T-helper 22 cell (primary cell): ENCODE measurements at places on chromosomes 5 and 9.

- DNase-seq, result no peak
Observed at GRCh38 chr5:150993826-150994412, 26.5 kb upstream of the GPX3 start.

DNA sequence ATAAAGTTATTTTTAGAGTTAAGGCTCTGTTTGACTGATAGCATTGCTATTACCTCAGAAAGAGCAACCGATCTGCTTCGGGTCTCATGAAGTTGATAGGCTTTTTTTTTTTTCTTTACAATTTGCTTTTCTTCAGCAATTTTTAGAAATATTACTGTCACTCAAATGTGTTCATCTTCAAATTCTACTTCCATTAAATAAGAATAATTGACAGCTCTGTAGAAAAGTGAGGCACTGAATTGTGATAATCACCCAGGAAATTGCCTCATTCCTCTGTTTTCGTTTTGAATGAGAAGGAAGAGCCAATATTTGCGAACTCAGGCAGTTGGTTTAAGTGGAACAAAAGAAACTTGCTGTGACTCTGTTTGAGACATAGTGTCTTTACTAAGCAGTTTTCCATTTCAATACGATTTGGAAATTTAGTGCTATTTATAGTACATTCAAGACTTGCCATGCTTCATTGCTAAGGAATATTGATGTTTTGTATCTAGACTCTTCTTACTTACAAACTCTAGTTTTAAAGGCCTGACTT is 700.5 kb upstream of the CDH10 start:
- no peak for DNase-seq

DNA sequence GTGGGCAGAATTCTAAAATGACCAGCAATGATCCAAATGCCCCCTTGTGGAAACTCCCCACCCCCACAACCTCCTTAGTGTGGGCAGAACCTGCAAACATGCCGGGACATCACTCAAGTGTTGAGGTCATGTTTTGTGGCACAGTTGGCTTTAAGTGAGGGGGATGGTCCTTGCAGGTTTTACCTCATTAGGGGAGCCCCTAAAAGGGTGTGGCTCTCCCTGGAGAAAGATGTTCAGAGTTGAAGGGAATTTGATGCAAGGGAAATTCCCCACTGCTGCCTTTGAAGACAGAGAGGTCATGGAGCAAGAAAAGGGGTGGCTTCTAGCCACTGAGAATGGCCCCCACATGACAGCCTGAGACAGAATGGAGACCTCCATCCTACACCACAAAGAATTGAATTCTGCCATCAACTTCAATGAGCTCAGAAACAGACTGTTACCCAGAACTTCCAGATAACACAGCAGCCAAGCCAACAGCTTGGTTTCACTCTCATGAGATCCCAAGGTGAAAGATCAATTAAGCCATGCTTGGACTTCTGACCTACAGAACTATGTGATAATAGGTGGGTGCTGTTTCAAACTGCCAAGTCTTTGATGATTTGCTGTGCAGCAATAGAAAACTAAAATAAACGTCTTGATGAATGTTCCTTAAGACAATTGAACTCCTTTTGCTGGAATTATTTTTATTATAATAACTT is 103.4 kb downstream of the MED10 start:
- no peak for DNase-seq

GRCh38 chr5:40616781-40617180 is 62.9 kb upstream of the PTGER4 start:
- no peak for DNase-seq

- DNase-seq, result no peak
Observed at GRCh38 chr5:54443270-54443669, 12.2 kb upstream of the HSPB3 start.

GRCh38 chr9:88362681-88363080 is 25.6 kb upstream of the SPIN1 start:
- no peak for DNase-seq

GRCh38 chr9:123316053-123316718 is 39.8 kb upstream of the CRB2 start:
- no peak for DNase-seq
